ENCODE measurements at places on chromosomes 7 and 10. TPM values are rescaled to one million over a fixed set of nuclear protein-coding genes. Genes with fewer than 3 reads are reported as not detected.

CDK5 gene
- 9.8 TPM for total RNA-seq

TEX47 gene
- total RNA-seq = not detected

GRB10 gene
- total RNA-seq = 43.6 TPM

SLC13A4 gene
- total RNA-seq = 0.76 TPM

GRM3 gene
- not detected for total RNA-seq

ABLIM1 gene
- total RNA-seq = 19.3 TPM

CSGALNACT2 gene
- 43.3 TPM for total RNA-seq

TPST1 gene
- 58.7 TPM for total RNA-seq

All from articular chondrocyte of knee joint (primary cell).